Pons (tissue), 1 donor: ENCODE measurements at places on chromosomes 7 and 10.

- DNase-seq = no peak
These were observed 72.7 kb upstream of the TMEM106B start for GRCh38 chr7:12138421-12138820.

GRCh38 chr10:106935978-106936451, 228.5 kb downstream of the SORCS1 start:
- DNase-seq = peak; percentile 81

DNA sequence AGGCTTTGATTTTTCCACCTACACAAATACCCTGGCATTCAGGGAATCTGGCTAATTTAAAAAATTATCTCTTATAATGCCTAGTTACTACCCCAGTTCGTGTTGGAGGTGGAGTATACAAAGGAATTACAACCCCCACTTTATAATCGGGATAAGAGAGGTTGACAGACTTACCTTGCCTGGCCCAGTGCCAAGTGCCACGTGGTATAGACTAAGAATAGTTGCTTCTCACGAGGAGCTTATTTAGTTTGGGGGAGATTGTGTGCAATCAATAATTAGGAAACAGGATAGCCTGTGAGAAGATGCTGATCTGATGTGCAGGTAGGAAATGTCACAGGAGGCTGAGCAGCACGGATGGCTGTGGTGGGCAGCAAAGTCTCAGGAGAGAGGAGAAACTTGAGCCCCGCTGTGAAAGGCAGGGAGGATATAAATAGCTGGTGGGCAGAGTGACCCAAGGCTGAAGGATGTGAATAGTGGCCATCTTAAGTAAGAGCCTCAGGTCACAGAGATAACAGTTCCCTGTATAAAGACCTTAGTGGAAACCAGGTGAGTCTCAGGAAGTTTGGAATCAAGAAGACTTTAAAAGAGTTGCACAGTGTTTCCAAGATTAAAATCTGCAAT, 11.3 kb upstream of the ATXN7L1 start:
- no peak for DNase-seq

DNA sequence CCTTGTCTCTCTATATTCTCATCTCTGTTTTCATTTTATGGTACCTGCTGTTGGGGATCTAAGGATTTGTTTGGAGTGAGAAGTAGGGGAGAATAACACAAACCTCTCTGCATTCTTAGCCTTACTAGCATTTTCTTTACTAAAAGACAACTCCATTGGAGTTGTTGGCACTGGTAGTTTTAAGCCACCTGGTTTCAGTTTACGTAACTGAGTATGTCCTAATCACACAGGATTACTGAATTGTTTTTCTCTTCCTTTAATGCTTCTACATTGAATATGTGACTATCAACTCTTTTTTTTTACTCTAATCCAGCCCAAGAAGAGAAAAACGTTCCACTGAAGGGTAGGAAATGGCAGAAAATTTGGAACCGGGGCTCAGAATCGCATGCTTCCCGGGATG, 30.0 kb upstream of the TRIL start:
- no peak for DNase-seq

DNA sequence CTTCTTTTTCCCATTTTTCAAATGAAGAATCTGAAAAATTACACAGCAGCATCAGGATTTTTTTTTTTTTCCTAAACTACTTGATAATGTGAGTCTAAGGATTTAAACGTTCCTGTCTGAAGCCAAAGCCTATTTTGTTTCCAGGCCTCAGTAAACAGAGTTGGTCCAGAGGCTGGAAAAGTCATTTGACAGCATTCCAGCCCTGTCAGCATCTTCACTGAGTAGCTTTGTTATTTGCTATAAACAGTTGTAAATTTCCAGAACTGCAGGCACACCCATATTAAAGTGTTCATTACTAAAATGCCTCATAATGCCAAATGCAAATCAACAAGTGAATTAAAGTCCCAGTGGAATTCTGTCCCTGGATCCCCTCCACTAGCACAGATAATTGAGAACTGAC, 35.5 kb upstream of the KMT2E start:
- peak; percentile 87 for DNase-seq

DNA sequence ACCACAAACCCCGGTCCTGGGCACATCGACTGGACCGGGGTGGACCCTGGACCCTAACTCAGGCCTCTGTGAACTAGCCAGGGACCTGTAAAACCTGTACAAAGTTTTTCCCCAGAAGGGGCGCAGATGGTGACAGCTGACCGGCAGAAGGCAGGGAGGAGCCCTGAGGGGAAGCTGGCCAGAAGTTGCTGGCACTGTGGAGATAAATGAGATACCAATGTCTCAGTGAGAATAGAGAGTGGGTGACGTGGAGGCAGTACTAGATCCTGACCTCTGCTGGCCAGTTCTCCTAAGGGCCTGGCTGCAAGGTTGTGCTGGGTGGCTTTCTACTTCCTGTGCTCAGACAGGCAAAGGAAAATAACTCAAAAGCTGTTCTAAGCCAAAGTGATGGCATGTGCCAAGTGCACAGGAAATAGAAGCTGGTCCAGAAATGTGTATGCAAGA, 10.6 kb upstream of the TSPAN14 start:
- DNase-seq = no peak

GRCh38 chr10:102419269-102420180, 940 bp upstream of the PSD start:
- DNase-seq = no peak

- peak; percentile 22 for DNase-seq
These were observed 435.8 kb upstream of the MGMT start for GRCh38 chr10:129030996-129031843.

- DNase-seq = peak; percentile 94
These were observed 8.0 kb upstream of the HSPB1 start for GRCh38 chr7:76294344-76295024.

GRCh38 chr7:66169616-66170015, 35.5 kb upstream of the TPST1 start:
- DNase-seq = no peak

DNA sequence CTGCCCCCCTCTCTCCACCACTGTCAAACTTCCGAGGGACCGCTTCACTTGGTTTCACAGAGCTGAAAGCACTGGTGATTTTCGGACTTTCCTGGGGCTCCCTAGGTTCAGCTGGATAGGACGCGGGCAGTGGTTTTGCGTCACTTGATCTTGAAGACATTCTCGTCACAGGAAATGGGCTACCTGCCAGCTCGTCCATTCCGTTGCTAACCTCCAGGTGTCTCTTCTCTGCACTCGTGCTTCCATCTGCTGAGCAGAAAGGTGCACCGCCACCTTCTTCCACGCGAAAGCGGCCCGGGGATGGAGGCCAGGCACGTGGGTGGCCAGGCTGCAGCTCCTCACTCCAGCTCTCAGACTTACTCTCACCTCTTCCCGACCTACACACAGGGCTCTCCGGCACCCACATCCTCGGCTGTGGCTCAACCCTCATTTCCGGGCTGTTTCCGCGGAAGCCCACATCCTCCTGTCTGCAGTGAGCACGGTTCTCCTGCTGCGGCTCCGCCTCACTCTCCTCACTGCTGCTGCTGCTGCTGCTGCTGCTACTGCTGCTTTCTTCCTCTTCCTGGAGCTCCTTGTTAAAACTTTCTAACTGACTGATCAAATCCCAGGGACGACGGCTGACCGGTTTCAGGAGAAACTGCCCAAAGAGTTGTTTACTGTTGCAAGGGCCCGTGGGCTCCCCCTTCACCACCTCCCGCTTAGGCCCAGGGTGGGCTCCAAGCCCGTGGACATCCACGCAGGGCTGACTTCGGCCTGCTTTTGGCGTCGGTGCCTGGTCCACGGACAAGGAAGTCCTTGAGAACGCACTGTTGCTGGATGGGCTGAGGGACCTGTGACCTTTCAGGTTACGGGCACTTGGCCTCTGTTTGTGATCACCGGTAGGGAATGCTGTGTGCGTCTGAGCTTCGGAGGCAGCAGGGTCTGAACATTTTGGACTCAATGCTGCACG, 32.1 kb downstream of the JCAD start:
- no peak for DNase-seq

- DNase-seq = no peak
These were observed 132.2 kb downstream of the ADARB2 start for GRCh38 chr10:1605121-1605520.

DNA sequence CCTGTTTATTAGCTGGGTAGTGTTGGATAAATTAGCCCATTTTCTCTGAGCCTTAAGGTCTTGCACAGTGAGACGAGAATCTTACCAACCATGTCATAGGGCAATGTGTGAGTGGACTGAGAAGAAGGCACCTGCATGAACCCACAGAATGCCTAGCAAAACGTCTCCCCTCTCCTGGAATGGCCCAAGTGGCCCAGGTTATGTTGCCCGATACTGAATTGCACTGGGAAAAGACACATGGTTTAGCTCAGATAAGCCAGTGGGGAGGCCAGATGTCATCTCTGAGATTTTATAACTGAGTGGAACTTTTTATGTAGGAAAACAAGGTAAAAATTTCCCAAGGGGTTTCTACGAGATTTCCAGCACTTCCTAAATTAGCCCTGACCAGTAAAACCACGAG, 104.7 kb upstream of the IKZF1 start:
- DNase-seq = no peak

GRCh38 chr7:148334959-148335577, 255.5 kb upstream of the C7orf33 start:
- DNase-seq = peak; percentile 43

- peak; percentile 93 for DNase-seq
These were observed 59.1 kb downstream of the ARMC3 start for GRCh38 chr10:22986771-22987542.
